ENCODE measurements at places on chromosomes 16 and 17. TPM values are rescaled to one million over a fixed set of nuclear protein-coding genes. Genes with fewer than 3 reads are reported as not detected.

The POLR3K gene
- 14.4 TPM for polyA plus RNA-seq

The NQO1 gene
- polyA plus RNA-seq = 557 TPM

The SLC25A11 gene
- 44.7 TPM for polyA plus RNA-seq

The STH gene
- polyA plus RNA-seq = not detected

The ERN1 gene
- 4.7 TPM for polyA plus RNA-seq

The PIPOX gene
- 0.79 TPM for polyA plus RNA-seq

The STAT5A gene
- polyA plus RNA-seq = 5.3 TPM

The PCGF2 gene
- polyA plus RNA-seq = 18.0 TPM

The SLC13A2 gene
- polyA plus RNA-seq = not detected

The SLC12A3 gene
- polyA plus RNA-seq = not detected

- no peak for DNase-seq
These were observed 6.6 kb upstream of the ATP6V0C start for GRCh38 chr16:2507052-2507659.

- DNase-seq = no peak
These were observed 1.5 kb upstream of the ALDH3A2 start for GRCh38 chr17:19646788-19647696.

DNA sequence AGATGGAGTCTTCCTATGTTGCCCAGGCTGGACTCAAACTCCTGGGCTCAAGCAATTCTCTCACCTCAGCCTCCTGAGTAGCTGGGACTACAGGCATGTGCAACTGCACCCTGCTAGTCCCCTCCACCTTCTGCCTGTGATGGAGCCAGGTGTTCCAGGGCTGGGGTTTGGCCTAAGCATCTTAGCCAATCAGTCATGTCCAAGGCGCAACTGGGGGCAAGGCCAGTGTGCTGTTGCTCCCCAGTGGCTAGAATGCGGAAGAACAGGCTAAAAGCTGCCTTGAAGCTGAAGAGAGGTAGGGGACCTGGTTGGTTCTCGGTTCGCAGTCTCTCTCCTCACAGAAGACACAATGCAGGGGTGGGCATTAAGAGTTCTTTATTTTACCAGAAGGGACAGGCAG, 18.6 kb downstream of the FLOT2 start:
- no peak for DNase-seq

DNA sequence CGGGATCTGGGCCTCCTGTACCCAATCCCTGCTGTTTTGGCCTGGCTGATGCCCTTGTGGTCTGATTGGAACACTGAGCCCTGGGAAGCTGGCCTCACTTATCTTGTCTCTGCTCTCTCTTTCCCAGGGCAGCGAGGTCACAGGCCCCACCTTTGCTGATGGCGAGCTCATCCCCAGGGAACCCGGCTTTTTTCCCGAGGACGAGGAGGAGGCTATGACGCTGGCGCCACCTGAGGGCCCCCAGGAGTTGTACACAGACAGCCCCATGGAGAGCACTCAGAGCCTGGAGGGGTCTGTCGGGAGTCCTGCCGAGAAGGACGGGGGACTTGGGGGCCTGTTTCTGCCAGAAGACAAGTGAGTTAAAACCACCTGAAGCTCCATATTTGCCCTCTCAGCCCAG, 126.0 kb downstream of the RAB11FIP4 start:
- DNase-seq = no peak

- no peak for DNase-seq
These were observed 11.5 kb downstream of the MGAT5B start for GRCh38 chr17:76879691-76880090.

DNA sequence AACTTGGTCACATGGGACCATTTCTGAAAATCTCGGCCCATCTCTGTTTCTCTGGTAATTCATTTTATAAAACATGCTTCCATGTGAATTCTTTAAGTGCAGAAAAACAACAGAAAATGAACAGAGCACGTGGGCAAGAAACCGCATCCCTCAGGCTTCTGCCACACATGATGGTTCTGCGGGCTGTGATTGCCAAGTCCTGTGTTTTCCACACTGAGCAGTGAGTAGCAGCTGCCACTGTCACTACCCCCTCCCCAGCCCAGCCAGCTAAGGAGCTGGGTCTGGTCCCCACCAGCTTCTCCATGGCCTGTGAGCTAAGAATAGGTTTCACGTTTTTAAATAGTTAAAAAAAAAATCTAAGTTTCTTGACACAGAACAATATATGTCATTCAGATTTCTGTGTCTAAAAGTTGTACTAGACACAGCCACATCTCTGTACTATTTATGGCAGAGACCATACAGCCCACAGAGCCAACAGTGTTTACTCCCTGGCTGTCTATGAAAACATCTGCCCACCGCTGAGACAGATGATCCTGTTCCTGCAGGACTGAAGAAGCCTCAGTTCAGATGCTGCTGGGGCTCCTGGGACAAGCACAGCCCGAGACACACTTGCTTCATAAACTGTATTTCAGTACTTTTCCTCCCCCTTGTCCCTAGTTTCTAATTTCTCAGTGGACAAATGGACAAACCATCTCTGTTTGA, 41.5 kb downstream of the USP22 start:
- no peak for DNase-seq

GRCh38 chr16:54066451-54067105, 220.0 kb downstream of the IRX3 start:
- DNase-seq = no peak

- peak; percentile 27 for DNase-seq
These were observed 33.5 kb upstream of the BCO1 start for GRCh38 chr16:81204798-81205680.

GRCh38 chr16:50252082-50252611, 14.2 kb upstream of the ADCY7 start:
- DNase-seq = no peak

DNA sequence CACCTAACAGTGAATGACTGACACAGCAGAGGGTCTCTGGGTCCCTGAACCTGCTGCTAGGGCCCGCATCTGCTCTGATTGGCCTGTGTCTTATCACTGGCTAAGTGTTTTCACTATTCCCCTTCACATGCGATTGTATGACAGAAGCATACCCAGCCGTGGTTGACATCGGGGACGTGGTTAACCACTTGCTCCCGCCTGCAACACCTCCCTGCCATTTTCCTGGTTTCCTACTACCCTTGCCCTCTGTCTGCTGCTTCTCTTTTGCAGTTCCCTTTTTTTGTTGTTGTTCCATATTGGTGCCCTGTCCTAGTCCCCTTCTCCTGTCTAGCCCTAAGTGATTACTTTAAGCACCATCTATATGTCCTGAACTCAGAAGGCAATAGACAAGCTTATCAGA, 177.0 kb downstream of the RGS9 start:
- no peak for DNase-seq

DNA sequence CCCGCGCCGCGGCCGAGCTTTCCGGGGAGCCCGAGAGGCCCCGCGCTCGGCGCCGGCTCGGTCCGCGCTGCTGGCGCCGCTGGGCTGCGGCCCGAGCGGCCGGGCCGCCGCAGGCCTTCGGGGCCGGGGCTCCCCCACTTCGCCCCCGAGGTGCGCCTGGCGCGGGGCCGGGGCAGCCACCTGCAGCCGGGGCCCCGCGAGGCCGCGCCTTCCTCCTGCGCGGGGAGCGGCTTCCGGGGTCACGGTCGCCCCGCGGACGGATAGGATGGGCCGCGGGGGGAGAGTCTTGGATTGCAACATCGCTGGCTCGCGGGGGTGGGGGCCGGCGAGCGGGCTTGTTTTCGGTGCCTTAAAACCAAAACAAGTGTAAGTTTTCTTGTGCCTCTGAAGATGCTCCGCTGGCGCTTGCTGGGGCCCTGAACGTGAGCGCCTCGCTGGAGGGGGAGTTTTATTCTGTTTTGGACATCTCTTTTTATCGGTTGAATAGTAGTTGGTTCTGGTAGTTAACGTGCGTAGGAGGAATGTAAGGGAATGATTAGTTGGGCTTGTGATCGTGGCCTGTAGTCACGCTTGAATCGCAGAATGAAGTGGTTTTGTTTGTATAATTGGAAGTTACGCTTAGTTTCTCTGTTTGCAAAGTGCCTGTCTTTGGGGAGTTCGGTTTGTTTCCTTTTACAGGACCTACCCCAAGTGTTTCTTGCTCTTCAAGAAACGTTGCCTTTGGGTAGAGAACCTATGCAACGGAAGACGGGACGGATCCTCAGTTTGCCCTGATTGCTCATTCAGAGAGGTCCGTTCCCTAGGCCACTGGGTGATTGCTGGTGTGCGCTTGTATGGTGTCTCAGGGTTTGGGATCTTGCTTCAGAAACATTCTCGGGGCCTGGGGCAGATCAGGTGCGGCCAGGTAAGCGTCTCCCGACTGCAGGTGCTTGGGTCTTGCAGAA, 724 bp downstream of the UBE2I start:
- no peak for DNase-seq

DNA sequence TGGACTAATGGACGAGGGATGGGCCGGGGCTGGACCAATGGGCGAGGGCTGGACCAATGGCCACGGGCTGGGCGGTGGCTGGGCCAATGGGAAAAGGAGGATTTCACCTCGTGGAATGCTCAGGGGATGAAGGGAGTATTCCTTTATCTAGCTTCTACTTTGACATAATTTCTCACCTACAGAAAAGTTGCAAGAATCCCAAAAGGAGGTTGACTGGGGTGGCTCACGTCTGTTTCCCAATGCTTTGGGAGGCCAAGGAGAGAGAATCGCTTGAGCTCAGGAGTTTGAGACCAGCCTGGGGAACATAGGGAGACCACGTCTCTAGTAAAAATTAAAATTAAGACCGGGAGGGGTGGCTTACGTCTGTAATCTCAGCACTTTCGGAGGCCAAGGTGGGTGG, 5.7 kb upstream of the FLYWCH1 start:
- DNase-seq = no peak

DNA sequence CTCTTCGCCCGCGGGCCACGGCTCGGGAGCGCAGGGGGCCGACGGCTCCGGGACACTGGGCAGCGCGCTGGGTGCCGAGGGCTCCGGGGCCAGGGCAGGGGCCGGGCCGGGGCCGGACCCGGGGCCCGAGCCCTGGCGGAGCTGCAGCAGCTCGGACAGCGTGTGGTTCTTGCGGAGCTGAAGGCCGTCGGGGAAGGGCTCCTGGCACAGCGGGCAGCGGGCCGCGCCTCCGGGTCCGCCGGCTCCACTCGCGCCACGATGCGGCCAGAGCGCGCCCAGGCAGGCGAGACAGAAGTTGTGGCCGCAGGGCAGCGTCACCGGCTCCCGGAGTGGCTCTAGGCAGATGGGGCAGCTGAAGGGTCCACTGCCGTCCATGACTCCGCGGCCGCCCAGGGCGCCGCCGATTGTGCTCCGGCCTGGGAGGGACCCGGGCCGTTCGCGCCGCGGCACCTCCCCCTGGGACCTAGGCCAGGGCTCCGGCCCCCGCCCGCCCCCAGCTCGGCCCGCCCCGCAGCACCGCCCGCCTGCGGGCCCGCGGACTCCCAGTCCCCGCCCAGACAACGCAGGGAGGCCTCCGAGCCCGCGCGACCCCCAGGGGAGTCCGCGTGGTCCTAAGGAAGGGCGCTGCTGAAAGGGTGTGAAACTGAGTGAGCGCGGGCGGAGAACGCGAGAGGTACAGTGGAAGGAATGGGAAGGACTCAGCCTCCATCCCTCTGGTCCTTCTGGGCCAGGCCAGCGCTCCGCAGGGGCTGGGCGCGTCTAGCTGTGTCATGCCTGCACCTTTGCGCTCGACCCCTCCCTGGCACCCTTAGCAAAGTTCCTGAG, at the start of gene TRIM47:
TRIM47 (minus strand) TSS at position 408 of the 825 bp plus-strand sequence; CDS start at position 375, 33 bp downstream.
- no peak for DNase-seq

- DNase-seq = no peak
These were observed 104.5 kb downstream of the RMI2 start for GRCh38 chr16:11449716-11450115.

DNA sequence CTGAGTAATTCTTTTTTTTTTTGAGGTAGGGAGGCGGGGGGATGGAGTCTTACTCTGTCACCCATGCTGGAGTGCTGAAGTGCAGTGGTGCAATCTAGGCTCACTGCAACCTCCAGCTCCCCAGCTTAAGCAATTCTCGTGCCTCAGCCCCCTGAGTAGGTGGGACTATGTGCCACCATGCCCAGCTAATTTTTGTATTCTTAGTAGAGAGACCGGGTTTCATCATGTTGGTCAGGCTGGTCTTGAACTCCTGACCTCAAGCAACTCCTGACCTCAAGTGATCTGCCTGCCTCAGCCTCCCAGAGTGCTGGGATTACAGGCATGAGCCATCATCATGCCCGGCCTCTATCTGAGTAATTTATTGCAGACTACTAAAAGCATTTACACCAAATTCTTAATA, 19.4 kb downstream of the KPNB1 start:
- no peak for DNase-seq

GRCh38 chr16:15513156-15513555, 78.8 kb downstream of the BMERB1 start:
- DNase-seq = no peak

DNA sequence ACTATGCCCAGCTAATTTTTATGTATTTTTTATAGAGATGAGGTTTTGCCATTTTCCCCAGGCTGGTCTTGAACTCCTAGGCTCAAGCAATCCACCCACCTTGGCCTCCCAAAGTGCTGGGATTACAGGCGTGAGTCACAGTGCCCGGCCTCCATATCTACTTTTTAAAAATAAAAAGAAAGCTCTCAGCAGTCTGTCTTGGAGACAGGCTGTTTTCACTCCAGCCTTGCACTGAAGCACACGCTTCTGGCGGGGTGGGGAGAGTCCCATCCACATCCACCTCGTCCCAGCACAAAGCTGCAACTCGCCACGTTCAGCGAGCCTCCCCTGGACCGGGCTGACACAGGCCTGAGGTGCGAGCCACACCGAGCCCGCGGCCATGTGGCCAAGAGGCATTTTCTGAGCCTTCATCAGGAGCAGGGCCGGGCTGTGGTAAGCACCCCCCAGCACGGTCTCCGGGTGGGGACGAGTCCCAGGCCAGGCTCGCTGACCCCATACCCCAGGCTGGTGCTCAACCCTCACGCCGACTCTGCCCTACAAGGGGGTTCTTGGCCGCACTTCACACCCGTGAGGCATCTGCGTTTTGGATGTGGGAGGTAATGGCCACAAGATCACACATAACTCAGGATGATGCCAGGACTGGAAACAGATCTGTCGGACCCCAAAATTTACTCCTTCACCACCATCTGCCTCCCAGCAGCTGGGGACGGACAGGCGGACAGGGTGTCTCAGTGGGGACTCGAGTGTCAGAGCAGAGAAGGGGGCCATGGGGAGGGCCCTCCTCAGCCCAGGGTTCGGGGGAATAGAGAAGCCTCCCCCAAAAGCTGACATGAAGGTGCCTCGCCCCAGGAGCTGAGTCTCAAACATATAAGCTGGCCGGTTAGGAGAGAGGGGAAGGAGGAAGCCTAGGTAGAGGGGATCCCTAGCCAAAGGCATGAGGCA, 28.6 kb downstream of the TBC1D16 start:
- no peak for DNase-seq

DNA sequence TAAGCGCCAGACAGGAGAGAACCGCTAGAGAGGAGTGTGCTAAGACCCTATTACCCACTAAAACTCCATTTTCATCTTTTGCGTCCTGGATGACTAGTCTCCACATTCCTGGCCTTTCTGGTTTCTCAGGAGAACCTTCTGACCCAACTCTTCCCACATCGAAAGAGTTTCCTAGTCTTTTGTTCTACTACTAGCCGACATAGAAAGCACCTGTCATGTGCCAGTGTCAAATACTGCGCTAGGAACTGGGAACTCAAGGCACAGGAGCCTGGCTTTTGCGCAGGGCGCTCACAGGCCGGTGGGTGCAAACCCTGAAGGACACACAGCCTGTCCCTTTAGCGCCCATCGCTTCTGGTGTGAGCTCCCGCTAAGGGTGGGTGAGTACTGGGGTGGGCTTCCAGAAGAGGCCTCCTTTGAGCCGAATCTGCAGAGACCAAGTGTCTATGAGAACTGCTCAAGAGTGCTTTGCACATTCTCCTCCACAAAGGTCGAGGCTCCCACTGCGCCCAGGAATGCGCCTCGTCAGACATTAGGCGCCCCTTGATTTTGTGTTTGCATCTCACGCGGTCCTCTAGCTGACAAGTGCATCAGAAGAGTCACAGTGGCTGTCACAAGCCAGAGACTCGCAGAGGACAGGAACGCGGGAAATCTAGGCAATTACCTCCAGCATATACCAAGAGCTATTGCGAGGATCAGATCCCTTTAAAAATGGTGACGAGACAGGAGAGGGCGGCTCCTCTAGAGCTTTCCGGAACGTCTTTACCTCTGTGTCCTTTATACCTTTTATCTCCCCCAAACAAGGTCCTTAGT, 2.0 kb upstream of the PSMB3 start:
- DNase-seq = no peak
